ENCODE measurements at places on chromosomes 3 and 15.

DNA sequence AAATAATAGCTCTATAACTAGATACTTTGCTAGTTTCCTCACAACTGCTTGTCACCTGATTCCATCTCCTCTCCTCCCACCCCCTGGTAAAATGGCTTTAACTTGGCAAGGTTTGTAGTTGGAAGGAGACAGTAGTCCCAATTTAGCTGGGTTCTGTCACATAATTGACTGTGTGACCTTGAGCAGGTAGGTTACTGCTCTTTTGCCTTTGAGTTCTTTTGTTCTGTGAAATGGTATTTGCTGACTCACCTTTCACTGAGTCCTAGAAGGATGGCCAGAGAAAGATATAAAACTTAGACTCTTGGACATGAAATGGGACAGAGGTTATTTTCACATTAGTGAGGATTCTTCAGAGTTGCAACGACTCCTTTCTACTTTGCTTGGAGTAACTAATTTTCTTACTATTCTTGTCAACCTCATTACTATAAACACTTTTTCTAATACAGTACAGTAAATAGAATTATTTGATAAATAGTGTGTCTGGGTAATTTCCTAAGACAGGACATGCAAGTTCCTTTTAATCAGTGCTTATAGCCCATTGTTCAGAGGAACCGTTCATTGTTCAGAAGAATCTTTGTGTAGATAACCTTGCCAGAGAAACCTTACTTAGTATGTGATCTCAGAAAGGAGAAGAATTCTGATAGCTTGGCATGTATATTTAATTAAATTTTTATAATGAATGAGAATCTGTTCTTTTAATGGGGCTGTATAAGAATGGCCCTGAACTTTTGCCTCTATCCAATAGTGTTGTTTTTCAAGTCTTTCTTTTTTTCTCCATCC, 14.3 kb downstream of the AKAP13 start:
- DNase-seq, result no peak

DNA sequence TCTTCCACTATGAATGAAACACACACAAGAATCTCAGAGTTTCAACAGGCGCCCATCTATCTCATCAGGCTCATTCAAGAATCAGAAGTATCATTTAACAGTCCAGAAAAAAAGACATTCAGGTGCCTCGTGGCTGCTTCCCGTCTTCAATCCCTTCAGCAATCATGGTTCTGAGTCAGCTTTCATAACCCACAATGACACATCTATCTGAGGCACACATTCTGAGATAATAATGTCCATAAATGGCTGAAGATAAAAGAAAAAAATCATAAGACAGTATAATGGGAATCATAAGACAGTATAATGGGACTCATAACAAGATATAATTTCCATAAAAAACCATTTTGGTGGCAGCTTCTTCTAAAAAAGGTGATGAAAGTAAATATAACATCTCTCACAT, 52.4 kb downstream of the TNIK start:
- peak; percentile 42 for DNase-seq

DNA sequence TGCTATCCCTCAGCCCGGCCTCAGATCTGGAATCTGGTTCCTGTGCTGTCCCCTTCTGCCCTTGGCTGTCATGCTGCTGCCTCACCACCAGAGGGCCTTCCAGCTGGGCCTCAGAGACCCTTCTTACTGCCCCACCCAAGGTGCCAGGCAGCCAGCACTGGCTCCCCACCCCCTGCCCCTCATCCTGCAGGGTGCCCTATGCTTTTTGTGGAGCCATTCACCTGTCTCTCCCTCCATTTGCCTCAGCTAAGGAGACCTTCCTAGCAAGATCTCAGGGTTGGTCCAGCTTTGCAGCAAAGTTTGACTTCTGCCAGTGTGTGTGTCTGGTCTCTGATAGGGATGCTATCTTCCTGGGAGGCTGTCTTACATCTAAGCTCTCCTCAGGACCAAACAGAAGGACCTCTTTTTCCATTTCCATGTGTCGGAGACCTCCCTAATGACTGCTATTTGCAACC, 1.9 kb upstream of the VWA5B2 start:
- DNase-seq, result no peak

DNA sequence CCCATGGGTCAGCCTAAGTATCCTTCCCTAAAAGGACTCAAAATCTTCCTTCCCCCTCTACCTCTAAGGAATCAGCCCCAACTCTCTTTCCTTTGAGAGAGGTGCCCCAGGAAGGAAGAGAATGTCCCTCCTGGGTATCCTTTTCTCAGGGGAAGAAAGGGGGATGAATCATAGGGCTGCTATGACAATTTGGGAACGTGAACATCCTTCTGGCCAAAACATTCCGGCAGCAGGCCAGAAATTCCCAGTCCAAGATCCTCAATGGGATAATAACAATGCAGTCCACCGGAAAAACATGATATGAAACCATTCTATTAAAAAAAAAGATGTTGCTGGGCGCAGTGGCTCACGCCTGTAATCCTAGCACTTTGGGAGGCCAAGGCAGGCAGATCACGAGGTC, 50.8 kb upstream of the CACNA2D3 start:
- no peak for DNase-seq

GRCh38 chr3:66454464-66454859, 46.4 kb downstream of the LRIG1 start:
- DNase-seq, result no peak

DNA sequence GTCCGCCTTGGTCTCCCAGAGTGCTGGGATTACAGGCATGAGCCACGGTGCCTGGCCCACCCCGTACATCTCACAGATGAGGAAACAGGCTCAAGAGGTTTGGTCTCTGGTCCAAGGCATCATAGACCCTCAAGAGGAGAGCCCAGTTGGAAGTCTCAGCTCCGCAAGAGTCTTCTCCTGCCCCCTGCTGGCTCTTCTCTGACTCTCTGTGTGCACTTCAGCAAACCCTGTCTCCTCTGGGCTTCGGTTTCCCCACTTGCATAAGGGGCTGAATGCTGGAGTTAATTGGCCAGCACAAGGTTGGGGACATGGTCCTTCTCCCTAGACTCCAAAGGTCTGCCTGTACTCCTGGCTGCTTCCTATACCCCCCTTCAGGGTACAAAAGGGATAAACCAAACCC, 3.9 kb downstream of the MST1R start:
- no peak for DNase-seq

- peak; percentile 59 for DNase-seq
These were observed 228.8 kb upstream of the PEX5L start for GRCh38 chr3:180265551-180265950.

- DNase-seq, result peak; percentile 96
These were observed 648.7 kb upstream of the CCDC54 start for GRCh38 chr3:106728315-106729098.

DNA sequence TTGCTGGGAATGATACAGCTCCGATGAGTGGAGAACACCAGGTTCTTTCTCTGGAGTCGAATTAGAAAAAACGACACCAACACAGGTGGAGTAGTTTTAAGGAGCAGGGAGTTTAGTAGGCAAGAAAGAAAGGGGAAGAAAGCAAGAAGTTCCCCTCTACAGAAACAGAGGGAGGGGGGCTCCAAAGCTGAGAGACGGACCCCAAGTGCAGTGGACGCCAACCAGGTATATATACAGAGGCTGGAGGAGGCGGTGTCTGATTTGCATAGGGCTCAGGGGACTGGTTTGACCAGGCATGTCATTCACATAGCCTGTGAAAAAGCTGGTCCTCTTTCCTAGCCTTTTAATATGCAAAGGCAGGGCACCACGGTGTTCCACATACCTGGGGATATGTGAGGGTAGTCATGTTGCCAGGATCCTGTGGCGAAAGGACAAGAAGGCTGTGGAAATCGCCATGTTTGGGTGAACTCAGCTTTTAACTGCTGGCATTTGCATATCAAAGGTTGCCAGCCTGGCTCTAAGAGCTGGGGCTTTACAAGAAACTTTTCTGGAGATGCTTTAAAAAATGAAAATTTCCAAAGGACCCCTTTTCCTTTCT, 887.4 kb upstream of the EPHA6 start:
- DNase-seq, result no peak

- DNase-seq, result no peak
These were observed 128.0 kb downstream of the ATG7 start for GRCh38 chr3:11400213-11400612.

GRCh38 chr15:91936182-91936775, 82.8 kb downstream of the SLCO3A1 start:
- no peak for DNase-seq

DNA sequence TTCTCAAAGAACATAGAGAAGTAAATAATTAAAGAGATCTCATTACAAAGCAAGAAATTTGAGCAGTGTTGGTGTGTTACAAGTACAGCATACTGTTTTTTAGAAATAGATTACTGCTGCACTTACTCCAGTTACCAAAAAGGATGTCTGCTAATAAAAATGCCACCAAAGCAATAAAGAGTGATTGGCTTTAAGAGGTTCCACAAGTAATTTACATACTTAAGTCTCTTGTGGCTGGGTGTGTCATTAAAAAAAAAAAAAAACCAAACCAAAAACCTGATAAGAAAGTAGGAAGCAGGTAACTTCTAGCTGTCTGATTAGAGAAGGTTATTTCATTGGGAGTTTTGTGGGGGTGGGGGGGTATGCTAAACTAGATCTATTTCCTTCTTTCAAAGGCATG, 15.2 kb downstream of the RAB11A start:
- no peak for DNase-seq
